NCI-H1048 (cell line): ENCODE measurements at places on chromosomes 13 and 19.
A peak's percentile ranks its signal among the peaks of the same experiment; 100 is the strongest.

GRCh38 chr13:78468621-78469020, 134.7 kb downstream of the POU4F1 start:
- no peak for DNase-seq

- no peak for DNase-seq
Measured at GRCh38 chr13:76707360-76707759, 178.8 kb downstream of the KCTD12 start.

DNA sequence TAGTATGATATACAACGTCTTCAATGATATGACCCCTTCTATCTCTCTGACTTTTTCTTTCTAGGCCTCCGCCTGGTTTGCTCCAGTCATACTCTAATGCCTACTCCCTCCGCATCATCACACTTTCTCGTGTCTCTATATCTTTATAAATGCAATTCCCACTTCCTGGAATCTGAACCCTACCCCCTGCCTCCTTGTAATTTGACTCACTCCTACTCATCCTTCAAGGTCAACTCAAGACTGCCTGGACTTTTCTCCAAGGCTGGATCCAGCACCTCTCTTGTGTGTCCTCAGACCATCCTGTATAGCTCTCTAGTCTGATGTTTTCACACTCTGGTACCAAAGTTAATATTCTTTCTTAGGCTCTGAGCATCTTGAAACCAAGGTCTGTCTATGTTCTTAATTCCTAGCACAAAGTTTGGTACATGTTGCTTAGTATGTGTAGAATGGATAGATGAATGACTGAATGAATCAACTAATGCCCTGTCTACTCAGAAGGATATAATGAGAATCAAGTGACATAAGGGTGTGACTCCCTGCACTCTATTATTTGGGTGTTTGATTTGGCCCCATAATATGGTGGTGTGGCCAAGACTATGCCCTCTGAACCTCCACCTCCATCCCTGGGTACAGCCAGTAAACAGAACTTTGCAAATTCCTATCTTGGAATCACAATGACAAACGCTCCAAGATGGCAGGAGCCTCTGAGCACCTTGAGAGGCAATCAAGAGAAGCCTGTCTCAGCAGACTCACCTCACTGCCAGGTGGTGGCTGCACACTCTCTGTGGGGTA, 74.3 kb upstream of the SERP2 start:
- no peak for DNase-seq

- no peak for DNase-seq
Measured at GRCh38 chr19:33413426-33413725, 39.9 kb downstream of the CEBPG start.

DNA sequence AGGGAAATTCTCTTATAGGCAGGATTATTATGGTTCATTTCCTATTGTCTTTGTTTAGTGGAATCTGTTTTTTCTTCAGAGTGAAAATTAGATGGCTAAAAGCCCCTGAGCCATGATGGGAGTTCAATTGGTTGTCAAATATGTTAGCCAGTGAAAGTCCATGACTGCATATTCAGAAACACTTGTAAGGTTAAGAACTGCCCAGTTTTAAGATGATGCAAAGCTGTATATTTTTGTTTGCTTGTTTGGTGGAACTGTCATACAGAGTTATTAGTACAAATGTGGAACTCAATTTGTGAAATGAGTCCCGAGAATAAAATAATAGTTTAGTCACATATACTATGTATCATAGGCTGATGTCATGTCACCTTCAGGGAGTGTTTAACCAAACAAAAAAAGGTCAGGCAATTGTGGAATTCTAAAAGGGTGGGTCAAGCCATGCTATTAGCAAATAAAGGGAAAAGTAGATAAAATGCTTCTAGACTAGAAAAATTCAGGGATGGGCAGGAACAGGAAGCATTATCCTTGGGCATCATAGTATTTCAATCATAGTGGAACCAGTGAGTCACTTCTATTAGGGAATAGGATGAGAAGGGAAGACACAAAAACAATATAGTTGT, 248.3 kb upstream of the SLITRK1 start:
- no peak for DNase-seq

- DNase-seq = no peak
Measured at GRCh38 chr13:40070357-40070756, 414.9 kb downstream of the COG6 start.

DNA sequence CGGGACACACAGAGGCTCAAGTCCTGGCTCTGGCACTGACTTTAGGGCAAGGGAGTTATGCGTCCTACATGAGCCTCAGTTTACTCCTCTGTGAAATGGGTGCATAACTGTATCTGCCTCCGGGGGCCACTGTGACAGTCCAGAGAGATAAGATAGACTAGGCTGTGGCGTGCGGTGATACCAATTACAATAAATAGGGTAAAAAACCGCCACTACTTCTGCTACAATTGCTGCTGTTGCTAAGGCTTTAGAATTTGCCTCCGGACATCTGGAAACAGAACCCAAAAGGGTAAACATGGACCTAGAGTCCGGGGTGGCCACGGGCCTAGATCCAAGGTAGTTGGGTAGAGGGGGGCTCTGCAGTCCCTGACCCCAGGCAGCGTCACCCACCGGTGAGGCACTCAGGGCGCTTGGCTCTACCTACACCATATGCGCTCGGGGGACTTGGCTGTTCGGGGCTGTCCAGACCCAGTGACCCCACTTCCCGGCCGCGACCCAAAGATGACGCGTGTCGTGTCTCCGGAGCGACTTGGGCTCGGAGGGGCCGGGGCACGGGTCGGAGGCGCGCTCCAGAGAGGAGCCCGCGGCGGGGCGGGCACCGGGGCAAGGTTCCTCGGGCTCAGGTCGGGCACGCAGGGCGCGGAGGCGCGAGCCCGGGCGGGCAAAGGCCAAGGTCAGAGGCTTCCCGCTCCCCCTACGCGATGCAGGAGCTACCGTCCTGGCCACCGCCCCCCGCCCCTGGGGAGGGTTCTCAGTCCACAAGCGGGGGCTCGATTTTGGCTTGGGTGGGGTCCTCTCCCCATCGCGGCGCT, 1.1 kb downstream of the INSR start:
- no peak for DNase-seq

GRCh38 chr13:108929532-108930206, 300.3 kb downstream of the MYO16 start:
- DNase-seq = no peak

DNA sequence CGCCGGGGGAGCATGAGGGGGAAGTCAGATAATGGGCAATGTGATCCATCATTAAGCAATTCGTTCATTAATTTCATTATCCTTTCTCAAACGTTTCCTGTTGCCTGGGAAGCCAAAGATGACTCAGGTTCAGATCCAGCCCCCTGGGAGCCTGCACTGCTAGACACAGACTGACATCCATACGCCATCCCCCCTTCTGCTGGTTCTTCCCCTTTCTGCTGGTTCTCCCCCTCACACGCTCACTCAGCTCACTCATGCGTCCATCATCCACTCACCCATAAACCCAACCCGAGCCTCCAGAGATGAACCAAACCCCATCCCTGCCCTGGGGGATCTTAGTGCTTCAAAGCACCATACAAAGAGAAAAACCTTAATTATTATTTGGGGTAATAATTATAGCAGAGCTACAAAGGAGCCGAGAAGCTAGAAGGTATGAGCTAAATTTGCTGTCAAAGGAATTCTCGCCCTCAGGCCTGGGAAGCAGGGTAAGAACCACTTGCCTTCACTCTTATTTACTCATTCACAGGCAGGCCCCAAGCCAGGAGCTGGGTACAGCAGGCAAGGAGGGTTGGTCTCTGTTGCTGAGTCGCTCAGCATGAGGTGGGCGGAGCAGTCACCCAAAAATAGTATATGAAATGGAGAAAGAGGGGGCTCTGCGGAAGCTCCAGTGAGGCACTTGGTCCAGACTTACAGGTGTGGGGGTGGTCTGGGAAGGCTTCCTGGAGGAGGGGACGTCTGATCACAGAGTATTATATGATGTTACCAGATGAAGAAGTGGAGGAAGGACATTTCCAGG, 7.0 kb upstream of the ZNF444 start:
- DNase-seq = no peak

- no peak for DNase-seq
Measured at GRCh38 chr13:28755546-28755870, 36.7 kb upstream of the SLC46A3 start.

- DNase-seq = no peak
Measured at GRCh38 chr19:31252441-31252840, 96.8 kb downstream of the TSHZ3 start.

DNA sequence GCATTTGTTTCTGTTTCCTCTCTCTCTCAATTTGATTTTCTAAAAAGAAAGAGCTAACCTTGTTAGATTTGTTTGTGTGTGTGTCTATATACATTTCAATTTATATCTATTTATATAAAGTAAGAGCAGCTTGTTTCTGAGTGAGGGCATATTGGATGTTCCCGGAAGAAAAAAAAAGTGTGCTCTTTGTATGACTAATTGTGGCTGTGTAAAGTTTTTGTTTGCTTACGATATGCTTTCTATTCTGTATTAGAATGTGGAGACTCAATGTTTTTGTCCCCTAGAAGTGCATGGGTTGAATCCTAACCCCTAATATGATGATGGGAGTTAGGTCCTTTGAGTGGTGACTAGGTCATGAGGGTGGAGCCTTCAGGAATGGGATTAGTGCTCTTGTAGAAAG, 66.6 kb upstream of the C1QTNF9B start:
- DNase-seq = no peak

- DNase-seq = no peak
Measured at GRCh38 chr13:99812625-99813024, 158.9 kb downstream of the ZIC5 start.

DNA sequence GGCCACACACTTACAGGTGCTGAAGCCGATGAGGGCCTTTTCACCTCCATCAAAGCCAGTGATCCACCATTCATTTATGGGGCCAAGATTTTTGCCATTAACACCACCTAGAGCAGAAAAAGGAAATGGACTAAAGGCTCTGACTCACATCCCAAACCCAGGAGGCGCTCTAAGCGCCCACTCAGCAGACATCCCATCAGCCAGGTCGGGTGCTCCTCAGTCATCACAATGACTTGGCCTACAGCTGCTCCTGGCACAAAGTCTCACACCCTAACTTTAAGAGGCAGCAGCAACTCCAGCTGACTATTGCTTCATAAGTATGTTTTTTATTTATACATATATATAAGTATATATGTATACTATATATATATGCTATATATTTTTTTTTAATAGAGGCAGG, 36.1 kb upstream of the EIF3G start:
- DNase-seq = no peak

DNA sequence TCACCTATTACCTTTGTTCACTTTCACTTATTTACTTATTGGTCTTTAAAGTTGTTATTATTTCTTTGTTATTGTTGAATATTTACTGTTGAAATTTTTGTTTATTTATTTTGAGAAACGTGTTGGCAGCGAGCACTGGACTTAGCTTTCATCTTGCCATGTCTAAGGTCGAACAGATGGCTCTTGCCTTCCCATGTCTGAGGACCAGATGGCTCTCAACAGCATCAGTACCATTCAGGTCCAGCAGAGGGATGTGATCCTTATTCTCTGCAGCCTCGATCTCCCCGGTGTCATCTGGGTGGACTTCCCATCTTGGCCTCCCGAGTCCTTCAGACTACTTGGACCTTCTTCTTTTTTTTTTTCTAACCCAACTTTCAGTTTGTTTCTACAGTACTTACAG, 1437.6 kb downstream of the UQCRFS1 start:
- DNase-seq = no peak

GRCh38 chr13:32976912-32977311, 39.3 kb upstream of the KL start:
- DNase-seq = no peak

DNA sequence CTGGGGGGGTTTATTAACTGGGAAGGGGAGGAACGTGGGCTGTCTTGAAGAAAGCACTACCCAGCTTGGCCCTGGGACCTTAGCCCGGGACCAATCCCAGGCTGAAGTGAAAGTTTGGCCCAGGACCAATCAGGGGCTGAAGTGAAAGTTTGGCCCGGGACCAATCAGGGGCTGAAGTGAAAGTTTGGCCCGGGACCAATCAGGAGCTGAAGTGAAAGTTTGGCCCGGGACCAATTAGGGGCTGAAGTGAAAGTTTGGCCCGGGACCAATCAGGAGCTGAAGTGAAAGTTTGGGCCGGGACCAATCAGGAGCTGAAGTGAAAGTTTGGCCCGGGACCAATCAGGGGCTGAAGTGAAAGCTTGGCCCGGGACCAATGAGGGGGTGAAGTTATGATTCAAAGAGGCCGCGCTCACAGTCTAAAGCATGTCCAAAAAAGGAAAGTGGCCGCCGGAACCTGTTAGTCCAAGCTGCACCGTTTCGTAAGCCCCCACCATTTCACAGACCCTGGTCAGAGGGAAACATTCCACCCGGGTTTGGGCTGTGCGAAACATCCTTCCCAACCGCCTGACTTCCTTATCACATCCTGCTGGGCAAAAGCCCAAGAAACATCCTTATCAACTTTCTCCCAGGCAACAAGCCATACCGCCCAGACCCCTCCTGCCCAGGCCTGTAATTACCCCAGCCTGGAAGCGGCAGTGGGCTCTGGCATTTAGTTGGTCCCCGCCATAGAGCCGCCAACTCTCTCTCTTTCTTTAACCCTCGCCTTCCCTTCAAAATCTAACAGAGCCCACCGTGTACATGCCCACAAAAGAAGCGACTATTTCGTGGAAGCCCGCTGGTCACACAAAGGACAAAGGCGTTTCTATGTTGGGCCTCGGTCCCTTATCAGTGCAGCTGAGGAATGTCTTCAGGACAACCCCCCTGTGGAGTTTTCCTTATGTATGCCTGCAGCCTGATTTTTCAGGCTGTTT, 1.1 kb downstream of the ZNF850 start:
- peak; percentile 26 for DNase-seq

GRCh38 chr19:28426730-28427225, 786.2 kb downstream of the UQCRFS1 start:
- no peak for DNase-seq

DNA sequence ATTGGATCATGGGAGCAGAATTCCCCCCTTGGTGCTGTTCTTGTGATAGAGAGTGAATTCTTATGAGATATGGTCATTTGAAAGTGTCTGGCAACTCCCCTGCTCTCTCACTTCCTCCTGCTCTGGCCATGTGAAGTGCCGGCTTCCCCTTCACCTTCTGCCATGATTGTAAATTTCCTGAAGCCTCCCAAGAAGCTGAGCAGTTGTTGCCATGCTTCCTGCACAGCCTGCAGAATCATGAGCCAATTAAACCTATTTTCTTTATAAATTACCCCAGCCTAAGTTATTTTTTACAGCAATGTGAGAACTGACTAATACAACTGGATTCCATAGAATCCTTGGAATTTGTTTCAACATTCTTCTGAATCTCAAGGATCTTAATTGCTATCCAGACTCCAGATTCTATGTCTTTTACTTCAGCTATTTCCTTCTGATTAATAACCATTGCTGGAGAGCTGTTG, 328.1 kb downstream of the SLITRK5 start:
- DNase-seq = no peak

- DNase-seq = no peak
Measured at GRCh38 chr13:90500569-90500968, 846.9 kb upstream of the MIR17HG start.

DNA sequence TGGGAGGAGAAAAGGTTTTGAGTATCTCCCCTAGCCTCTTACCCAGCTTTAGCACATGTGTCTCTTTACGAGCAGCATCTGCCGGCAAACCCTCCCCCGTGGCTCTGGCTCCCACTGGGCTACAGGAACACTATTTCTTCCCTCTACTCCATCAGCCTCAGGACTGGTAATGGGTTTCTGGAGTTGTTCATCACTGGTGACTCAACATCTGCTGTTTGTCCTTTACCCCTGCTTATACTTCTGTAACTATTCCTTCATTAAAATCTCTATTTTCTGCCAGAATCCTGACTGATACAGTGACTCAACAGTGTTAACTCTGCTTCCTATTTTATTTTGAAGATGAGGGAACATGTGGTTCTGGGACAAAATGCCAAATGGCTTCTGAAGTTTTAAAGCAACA, 437.3 kb upstream of the HTR2A start:
- no peak for DNase-seq

- no peak for DNase-seq
Measured at GRCh38 chr19:56748378-56748777, 76.8 kb upstream of the ZNF835 start.

GRCh38 chr13:64755961-64756360, 2474.2 kb downstream of the PCDH9 start:
- DNase-seq = no peak
